Pulmonary artery endothelial cell (primary cell): ENCODE measurements at places on chromosomes 5 and 9. TPM values are rescaled to one million over a fixed set of nuclear protein-coding genes. Genes with fewer than 3 reads are reported as not detected.

The SPATA6L gene
- total RNA-seq = 1.5 and 2.5 TPM in 2 replicates

The KIAA0825 gene
- total RNA-seq = 0.99 and 1.7 TPM in 2 replicates

The ARL14EPL gene
- total RNA-seq = 0.13 and 0.39 TPM in 2 replicates

The LRRC19 gene
- total RNA-seq = not detected in 2 replicates

The STK32A gene
- 0.18 and 0.20 TPM in 2 replicates for total RNA-seq

The PTGDS gene
- total RNA-seq = not detected in 2 replicates

The ACSL6 gene
- total RNA-seq = not detected in 2 replicates

The RPL35 gene
- total RNA-seq = 1,491 and 1,946 TPM in 2 replicates

The SPATA31D4 gene
- not detected in 2 replicates for total RNA-seq

The PCDHGB7 gene
- 4.8 and 6.1 TPM in 2 replicates for total RNA-seq

The PAEP gene
- not detected in 2 replicates for total RNA-seq

The SLC6A7 gene
- total RNA-seq = not detected in 2 replicates

The MZB1 gene
- 0.04 TPM in 1 of 2 replicates, not detected in the other for total RNA-seq

The PAPPA gene
- total RNA-seq = under 0.01 and 0.07 TPM in 2 replicates

The TERT gene
- 0.07 TPM in 1 of 2 replicates, not detected in the other for total RNA-seq

The BAG1 gene
- total RNA-seq = 44.9 and 45.1 TPM in 2 replicates

The SPINK6 gene
- total RNA-seq = not detected in 2 replicates

The SCGB3A2 gene
- not detected in 2 replicates for total RNA-seq

The IL5 gene
- total RNA-seq = not detected in 2 replicates

The GMCL2 gene
- total RNA-seq = not detected in 2 replicates

The DOCK2 gene
- 0.20 and 0.46 TPM in 2 replicates for total RNA-seq

The GLRA1 gene
- total RNA-seq = not detected in 2 replicates

The C7 gene
- 1.2 and 7.7 TPM in 2 replicates for total RNA-seq

The MAMDC4 gene
- total RNA-seq = 0.86 and 2.1 TPM in 2 replicates

The SPAAR gene
- 7.5 and 11.7 TPM in 2 replicates for total RNA-seq
